ENCODE measurements at places on chromosomes 2 and 18. TPM values are rescaled to one million over a fixed set of nuclear protein-coding genes. Genes with fewer than 3 reads are reported as not detected.

Gene GKN1
- not detected for total RNA-seq

Gene IGFBP2
- total RNA-seq = 2.4 TPM

Gene AKAIN1
- not detected for total RNA-seq

Gene BCL2
- total RNA-seq = 0.84 TPM

Gene MC5R
- not detected for total RNA-seq

Gene NYAP2
- total RNA-seq = not detected

Gene C2orf15
- total RNA-seq = 2.3 TPM

Gene NEB
- under 0.01 TPM for total RNA-seq

Gene DYNAP
- not detected for total RNA-seq

Gene FKBP7
- total RNA-seq = 1.1 TPM

Gene C2orf80
- total RNA-seq = not detected

Gene TMEM169
- total RNA-seq = under 0.01 TPM

Gene GIGYF2
- 22.8 TPM for total RNA-seq

Gene LIPG
- 118 TPM for total RNA-seq

Gene SOX11
- total RNA-seq = not detected

Gene ASAP2
- total RNA-seq = 55.7 TPM

Gene FABP1
- total RNA-seq = not detected

Gene FEV
- not detected for total RNA-seq

Gene SNTG2
- total RNA-seq = 0.55 TPM

Gene CPS1
- total RNA-seq = 14.5 TPM

Gene SLC4A5
- total RNA-seq = not detected

Gene DSG4
- total RNA-seq = under 0.01 TPM

Gene CD8A
- 0.08 TPM for total RNA-seq

Gene FIGN
- total RNA-seq = 0.70 TPM

Gene NTSR2
- total RNA-seq = not detected

Gene RASGRP3
- total RNA-seq = not detected

Gene MOGAT1
- total RNA-seq = not detected

Gene CCBE1
- 9.2 TPM for total RNA-seq

All from hair follicular keratinocyte (primary cell).